ENCODE measurements at places on chromosomes 6 and 20. TPM values are rescaled to one million over a fixed set of nuclear protein-coding genes. Genes with fewer than 3 reads are reported as not detected.

Gene KHDC1L
- total RNA-seq = 0.13 TPM

Gene ARHGAP40
- under 0.01 TPM for total RNA-seq

DNA sequence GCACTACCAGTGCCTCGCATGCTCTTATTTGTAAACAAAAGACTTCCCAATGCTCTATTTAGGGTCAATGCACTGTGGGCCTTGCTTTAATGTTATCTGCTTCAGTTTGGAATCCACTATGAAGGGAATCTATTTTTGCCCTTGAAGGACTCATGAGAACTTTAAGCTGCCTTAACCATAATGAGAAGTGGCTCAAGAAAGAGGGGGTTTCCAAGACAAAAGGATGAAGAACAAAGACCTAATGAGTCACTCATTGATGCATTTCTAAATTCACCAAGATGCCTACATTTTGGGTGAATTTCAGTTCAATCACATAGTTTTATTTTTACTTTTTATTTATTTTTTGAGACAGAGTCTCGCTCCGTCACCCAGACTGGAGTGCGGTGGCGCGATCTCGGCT is 228.2 kb downstream of the LY86 start:
- H3K4me3 ChIP-seq = no peak overlapping the region
- DNase-seq = no peak
- H3K4me1 ChIP-seq = no peaks in the 10 kb centered on the region

DNA sequence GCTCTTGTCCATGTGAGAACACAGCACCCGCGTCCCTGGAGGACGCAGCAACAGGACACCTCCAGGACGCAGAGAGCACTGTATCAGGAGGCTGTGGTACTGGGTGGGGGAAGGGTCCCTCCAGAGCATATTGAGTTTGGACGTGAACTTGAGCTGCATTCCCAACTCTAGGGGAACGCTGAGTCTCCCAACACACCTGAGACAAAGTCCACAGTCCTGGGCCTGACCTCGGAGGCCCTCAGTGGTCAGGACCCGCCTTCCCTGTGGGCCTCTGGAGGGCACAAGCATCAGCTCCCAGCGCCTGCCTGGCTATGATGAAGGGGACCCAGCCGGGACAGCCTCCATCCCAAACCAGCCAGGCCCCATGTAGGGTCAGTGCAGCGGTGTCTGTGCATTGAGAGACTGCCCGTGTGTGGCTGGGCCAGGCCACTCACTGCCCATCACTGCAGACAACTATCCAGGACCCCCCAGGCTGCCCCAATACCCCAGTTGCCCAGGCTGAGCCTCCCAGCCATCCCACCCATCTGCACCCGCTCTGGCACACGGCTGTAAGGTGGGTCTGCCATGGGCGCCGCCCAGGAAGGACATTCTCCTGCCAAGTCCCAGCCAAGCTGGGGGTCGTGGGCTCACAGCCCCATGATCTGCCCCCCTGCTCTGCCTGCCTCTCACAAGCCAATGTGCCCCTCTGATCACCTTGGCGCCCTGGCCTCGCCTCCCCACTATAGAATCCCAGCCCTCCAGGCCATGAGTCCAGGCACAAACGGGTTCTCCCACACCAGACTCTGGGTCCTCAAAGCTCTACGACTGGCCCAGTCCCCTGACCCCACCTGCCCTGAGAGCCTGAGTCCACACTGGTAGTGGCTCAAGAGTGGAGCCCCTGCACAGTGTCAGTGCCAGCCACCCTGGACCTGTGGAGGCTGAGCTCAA is 115.7 kb downstream of the TAF4 start:
- H3K27ac ChIP-seq = no peak overlapping the region
- H3K4me1 ChIP-seq = no peaks in the 10 kb centered on the region
- peaks cover 2% of the 10 kb centered on the region for H3K27me3 ChIP-seq
- no peak overlapping the region for H3K4me3 ChIP-seq
- DNase-seq = no peak

DNA sequence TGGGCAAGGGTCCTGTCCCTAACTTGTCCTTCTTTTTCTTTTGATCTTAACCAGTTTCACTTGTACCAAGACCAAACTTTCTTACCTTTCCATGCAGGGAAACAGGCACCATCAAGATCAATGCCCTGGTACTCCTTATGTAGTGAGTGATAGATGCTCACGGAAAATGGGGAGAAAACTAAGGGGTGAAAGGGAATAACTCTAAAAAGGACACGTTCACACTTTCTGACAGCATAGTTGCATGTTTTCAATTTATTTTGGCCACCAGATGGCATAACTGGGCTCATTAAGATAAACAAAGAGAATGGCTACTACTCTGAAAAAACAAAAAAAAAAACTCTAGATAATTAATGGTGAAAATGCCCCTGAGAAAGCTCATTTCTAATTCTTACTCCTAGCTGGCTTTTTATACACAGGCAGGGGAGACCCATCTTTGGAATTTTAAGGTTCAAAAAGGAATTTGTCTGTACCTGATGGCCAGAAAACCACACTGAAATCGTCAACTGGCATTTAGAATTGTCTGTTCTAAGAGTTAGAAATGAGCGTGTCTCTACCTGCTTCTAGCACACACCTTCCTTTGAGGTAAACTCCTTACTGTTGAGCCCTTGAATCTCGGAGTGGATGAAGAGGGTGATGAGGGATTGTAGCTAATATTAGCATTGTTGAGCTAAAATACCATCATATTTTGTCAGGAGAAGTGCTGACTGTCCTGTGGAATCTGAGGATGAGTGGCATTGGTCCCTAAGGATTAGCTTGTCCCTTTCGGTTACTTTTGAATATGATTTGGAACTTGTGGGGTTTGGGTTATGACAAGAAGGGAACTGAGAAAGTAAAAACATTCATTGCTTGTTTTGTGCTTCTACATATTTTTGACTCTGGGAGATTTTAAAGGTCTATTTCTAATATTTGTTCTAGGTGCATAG is 62.2 kb upstream of the DDR1 start:
- H3K4me3 ChIP-seq = no peak overlapping the region
- H3K27me3 ChIP-seq = no peaks in the 10 kb centered on the region
- no peak overlapping the region for H3K27ac ChIP-seq

DNA sequence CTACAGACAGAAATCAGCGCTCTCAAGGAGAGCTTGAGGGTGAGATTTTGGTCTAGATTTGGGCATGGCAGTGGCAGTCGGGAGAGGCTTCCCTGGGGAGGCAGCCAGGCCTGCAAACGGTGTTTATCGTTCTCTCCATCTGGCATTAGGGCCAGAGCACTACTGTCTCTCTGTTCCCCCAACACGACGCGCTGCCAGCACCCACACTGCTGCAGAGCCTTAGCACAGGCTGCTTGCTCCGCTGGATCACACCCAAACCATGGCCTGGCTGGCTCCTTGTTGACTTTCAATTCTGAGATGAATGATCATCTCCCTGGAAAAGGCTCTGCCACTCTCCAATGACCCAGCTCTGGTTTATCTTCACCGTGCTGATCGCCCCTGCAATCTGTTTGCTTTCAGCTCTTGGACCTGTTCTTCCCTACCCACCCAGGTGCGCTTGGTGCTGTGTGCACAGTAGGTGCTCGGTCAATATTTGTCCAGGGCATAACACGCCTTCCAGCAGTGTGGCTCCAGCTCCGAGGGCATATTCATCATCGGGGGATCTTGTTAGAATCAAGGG is 106.1 kb downstream of the TFAP2C start:
- DNase-seq = no peak
- no peaks in the 10 kb centered on the region for H3K4me1 ChIP-seq
- no peaks in the 10 kb centered on the region for H3K36me3 ChIP-seq
- H3K27ac ChIP-seq = no peak overlapping the region

DNA sequence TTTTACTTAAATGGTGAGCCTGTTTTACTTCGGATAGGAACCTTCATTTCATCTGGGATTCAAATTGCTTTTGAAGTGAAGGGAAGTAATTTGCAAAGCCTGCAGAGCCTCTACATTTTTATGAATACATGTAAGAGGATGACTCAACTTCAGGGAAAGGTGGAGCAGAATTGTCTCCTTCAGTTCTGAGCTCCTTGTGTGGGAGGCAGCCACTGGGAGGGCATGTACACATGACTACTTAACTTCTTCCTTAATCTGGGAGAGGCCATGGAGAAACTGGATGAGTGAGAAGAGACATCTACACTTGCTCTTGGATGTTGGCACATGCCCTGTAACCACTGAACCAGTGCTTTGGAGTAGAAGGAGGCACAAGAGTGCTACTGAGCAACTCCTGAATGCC is 145.1 kb upstream of the NRSN1 start:
- H3K36me3 ChIP-seq = no peaks in the 10 kb centered on the region
- H3K4me3 ChIP-seq = no peak overlapping the region
- no peak overlapping the region for H3K27ac ChIP-seq
- no peak for DNase-seq
- no peaks in the 10 kb centered on the region for H3K4me1 ChIP-seq
- no peaks in the 10 kb centered on the region for H3K27me3 ChIP-seq

- no peaks in the 10 kb centered on the region for H3K27me3 ChIP-seq
- H3K4me1 ChIP-seq = no peaks in the 10 kb centered on the region
- DNase-seq = no peak
- H3K36me3 ChIP-seq = no peaks in the 10 kb centered on the region
- no peak overlapping the region for H3K27ac ChIP-seq
Measured at GRCh38 chr6:113451049-113451448, 406.1 kb upstream of the MARCKS start.

DNA sequence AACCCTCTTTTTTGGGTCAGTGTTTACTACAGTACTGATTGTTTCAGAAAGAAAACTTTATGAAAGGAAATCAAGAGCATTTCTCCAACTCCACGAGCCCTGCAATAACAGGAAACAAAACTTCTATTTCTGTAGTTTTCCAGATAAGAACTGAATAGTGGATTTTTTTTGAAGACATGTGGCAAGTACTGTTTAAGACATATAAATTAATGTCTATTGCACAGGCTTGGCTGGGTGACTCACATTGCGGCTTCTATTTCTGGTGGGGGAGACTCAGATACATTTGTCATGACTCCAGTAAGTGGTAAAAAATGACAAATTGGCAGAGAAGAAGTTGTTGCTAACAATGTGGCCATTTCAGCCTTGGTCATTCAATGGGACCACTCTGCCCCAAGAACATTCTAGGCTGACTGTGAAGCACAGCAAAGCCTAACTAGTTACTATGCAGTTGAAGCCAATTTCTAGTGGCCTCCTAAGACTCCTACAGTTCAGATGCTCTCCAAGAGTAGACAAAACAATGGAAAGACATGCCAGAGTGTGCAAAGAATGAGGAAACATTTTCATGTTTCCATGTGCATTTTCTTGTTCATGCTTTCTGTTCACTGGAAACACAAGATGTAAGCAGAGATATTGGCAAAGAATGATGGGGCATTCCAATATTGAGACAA is 200.9 kb downstream of the EDN1 start:
- no peaks in the 10 kb centered on the region for H3K4me1 ChIP-seq
- no peaks in the 10 kb centered on the region for H3K27me3 ChIP-seq
- no peak for DNase-seq

GRCh38 chr20:56689852-56690485 is 60.9 kb downstream of the TFAP2C start:
- H3K4me1 ChIP-seq = no peaks in the 10 kb centered on the region
- H3K27ac ChIP-seq = no peak overlapping the region
- H3K36me3 ChIP-seq = no peaks in the 10 kb centered on the region

Gene SLCO4A1
- 0.53 TPM for total RNA-seq

GRCh38 chr6:297571-298232 is 5.4 kb downstream of the DUSP22 start:
- peaks cover 23% of the 10 kb centered on the region for H3K4me1 ChIP-seq
- no peak overlapping the region for H3K27ac ChIP-seq
- no peak overlapping the region for H3K4me3 ChIP-seq
- no peak for DNase-seq
- no peaks in the 10 kb centered on the region for H3K36me3 ChIP-seq

Gene LAMP5
- 0.66 TPM for total RNA-seq

Gene EPHA7
- total RNA-seq = 9.8 TPM

DNA sequence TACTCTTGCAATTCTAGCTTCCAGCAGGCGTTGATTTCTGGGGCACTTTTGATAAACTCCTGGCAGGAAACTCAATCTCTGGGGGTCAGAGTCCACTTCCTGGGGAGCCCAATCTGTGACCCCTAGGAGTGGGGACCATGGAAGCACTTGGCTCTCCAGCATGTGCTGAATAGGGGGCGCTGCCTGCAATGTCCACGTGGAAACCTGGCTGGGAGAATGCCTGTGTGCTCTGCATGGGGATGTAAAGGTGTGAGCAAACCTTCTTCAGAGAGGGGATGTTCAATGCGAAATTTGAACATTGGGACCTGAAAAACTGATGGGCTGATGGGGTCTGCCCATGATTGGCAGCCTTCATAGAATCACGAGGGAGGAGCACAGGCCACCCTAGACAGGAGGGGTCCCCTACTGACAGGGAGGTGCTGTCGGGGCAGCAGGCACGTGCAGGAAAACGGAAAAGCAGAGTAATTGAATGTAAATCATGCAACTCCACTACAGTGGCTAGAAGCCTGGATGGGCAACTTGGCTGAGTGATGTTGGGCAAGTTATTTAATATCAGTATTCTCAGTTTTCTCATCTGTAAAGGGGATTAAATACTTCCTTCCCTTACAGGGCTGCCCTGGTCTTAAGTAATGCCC is 47.8 kb downstream of the CEP43 start:
- H3K4me1 ChIP-seq = no peaks in the 10 kb centered on the region
- H3K27ac ChIP-seq = no peak overlapping the region
- H3K4me3 ChIP-seq = no peak overlapping the region
- peaks cover 6% of the 10 kb centered on the region for H3K36me3 ChIP-seq
- H3K27me3 ChIP-seq = no peaks in the 10 kb centered on the region

Gene C20orf202
- 0.35 TPM for total RNA-seq

DNA sequence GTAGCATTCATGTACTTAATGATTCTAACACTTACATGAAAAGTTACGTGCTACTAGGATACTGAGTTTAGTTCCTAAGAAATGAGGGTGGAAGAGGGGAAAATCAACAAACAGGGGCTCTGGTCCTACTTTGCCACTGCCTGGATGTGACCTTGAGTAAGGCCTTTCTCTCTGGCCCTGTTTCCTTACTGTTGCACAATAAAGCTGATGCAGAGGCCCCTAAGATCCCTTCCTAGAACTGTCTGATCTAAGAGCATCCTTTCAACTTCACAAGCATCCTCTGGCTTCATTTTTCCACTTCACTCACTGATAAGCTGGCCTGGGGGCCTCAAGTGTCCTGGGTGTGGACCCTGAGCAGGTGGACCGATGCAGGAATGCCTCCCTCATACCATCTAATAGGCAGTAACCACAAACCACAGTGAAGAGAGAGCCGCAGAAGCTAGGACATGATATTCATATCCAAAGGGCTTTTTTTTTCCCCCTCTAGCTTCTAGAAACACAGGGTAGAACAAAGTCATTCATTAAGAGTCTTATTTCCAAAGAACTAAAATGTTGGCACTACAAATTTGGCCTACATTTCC is 21.6 kb downstream of the FKBP1A start:
- peaks cover 39% of the 10 kb centered on the region for H3K4me1 ChIP-seq
- H3K27me3 ChIP-seq = no peaks in the 10 kb centered on the region
- peaks cover 50% of the 10 kb centered on the region for H3K36me3 ChIP-seq
- no peak overlapping the region for H3K27ac ChIP-seq

Gene LGSN
- not detected for total RNA-seq

Gene RBM39
- 300 TPM for total RNA-seq

DNA sequence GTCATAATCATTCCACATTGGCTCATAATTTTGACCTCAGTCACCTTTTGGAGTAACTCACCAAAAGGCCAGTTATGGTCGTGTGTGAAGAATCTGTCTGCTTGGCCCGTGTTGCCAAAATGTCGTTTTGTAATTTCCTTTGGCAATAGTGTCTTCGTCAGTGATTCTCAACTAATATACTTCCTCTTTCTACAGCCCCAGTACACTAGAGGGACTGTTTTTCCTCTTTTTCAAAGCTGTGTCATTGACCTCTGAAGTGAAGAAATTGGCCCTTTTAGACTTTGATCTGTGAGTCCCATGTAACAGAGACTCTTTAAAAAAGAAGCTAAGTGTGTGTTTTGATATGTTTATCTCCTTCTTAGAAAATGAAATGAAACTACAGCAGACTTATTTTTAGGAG is 5.2 kb downstream of the FOXO3 start:
- no peaks in the 10 kb centered on the region for H3K27me3 ChIP-seq
- peak overlapping the region; percentile 65 for H3K27ac ChIP-seq
- DNase-seq = peak; percentile 85
- H3K4me3 ChIP-seq = no peak overlapping the region
- peaks cover 23% of the 10 kb centered on the region for H3K36me3 ChIP-seq

Gene C6orf52
- 2.7 TPM for total RNA-seq

Gene PPDPF
- total RNA-seq = 47.3 TPM

Data from muscle of leg (tissue), 16 donors.